ENCODE measurements at places on chromosomes 3 and 15. TPM values are rescaled to one million over a fixed set of nuclear protein-coding genes. Genes with fewer than 3 reads are reported as not detected.

ACKR4 gene
- not detected for total RNA-seq

ZDHHC23 gene
- total RNA-seq, result 7.1 TPM

KBTBD12 gene
- not detected for total RNA-seq

SLC12A8 gene
- 11.7 TPM for total RNA-seq

TRH gene
- not detected for total RNA-seq

GOLGA6L7 gene
- total RNA-seq, result not detected

TNFSF10 gene
- 1.2 TPM for total RNA-seq

GABRR3 gene
- total RNA-seq, result not detected

ZCWPW2 gene
- not detected for total RNA-seq

IL20RB gene
- total RNA-seq, result 0.73 TPM

SKOR1 gene
- total RNA-seq, result 0.35 TPM

TEX55 gene
- total RNA-seq, result 0.33 TPM

ADGRG7 gene
- total RNA-seq, result not detected

Data from PC-3 (cell line).